ENCODE measurements at places on chromosomes 12 and 14. TPM values are rescaled to one million over a fixed set of nuclear protein-coding genes. Genes with fewer than 3 reads are reported as not detected.

The FOXA1 gene
- 3.1 TPM for total RNA-seq

The CLEC7A gene
- 0.87 TPM for total RNA-seq

The TAS2R14 gene
- 3.3 TPM for total RNA-seq

The P3H3 gene
- total RNA-seq = 29.5 TPM

The CCDC197 gene
- total RNA-seq = not detected

The TMEM116 gene
- 23.4 TPM for total RNA-seq

The KCNC2 gene
- not detected for total RNA-seq

The WDR89 gene
- 10.9 TPM for total RNA-seq

The SLC35F4 gene
- not detected for total RNA-seq

The SLC2A13 gene
- total RNA-seq = 3.8 TPM

The KLRB1 gene
- not detected for total RNA-seq

The FAIM2 gene
- total RNA-seq = not detected

The HOTAIR gene
- 1.6 TPM for total RNA-seq

The CLEC4D gene
- total RNA-seq = not detected

DNA sequence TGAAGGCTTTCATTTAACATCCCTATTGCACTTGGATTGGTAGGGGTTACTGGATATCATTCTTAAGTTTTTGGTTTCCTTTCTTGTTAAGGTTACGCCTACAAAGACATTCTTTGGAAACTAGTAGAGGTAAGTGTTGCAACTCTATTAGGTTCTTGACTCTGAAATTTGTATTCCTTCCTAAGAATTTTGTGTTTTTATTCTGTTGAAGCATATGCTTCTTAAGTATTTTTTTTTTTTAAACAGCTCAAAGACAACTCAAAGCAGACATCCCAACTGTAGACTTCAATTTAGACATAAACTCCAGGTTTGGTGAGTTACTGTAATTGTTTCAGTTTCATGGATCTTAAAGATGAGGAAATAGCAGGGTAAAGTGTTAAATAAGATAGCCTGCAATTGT, 1.1 kb upstream of the RBMS2 start:
- no peak for DNase-seq

DNA sequence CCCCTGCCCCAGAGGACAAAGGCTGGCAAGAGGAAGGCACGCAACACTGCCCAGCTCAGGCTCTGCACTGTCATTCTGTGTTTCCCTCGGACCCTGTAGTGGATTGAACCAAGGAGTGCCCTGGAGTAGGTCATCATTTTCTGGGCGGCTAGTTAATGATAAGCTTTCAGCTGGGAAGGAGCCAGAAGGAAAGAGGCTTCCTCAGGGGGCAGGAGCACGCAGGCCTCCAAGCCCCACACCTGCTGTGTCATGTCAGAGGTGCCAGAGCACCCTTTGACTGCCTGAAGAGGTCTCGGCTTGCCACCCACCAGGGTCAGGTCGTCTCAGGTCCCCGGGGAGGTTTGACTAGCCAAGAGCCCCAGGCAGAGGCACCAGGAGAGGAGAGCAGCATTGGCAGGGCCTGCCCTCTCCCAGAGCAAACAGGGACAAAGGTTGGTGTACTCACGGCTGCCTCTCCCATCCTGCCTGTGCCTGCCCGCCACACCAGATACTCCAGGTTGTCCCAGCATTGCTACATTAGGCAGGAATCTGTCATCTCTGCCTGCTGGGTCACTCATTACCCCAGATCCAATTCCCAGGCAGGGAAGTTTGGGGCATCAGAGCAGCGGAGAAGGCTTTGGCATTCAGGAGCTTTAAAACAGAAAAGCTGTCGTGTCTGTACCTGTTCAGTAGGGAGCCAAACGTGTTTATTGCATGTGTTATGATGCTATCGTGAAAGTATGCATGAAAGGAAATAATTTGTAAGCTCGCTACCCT, 33.5 kb upstream of the ATP2A2 start:
- no peak for DNase-seq

- DNase-seq = no peak
Measured at GRCh38 chr12:119399301-119399700, 64.8 kb downstream of the CCDC60 start.

GRCh38 chr12:8823565-8824300, 1.3 kb downstream of the A2ML1 start:
- DNase-seq = no peak

- peak; percentile 36 for DNase-seq
Measured at GRCh38 chr12:95169368-95169767, 47.9 kb downstream of the FGD6 start.

DNA sequence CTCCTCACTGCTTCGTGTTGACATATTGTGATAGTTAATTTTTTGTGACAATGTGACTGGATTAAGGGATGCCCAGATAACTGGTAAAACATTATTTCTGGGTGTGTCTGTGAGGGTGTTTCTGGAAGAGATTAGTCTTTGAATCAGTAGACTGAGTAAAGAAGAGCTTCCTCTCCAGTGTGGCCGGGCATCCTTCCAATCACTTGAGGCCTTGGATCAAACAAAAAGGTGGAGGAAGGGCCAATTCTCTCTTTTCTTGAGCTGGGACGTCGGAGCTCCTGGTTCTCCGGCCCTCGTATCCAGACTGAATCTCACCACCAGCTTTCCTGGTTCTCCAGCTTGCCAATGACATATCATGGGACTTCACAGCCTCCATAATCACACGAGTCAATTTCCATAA, 240.4 kb downstream of the CHST11 start:
- no peak for DNase-seq

DNA sequence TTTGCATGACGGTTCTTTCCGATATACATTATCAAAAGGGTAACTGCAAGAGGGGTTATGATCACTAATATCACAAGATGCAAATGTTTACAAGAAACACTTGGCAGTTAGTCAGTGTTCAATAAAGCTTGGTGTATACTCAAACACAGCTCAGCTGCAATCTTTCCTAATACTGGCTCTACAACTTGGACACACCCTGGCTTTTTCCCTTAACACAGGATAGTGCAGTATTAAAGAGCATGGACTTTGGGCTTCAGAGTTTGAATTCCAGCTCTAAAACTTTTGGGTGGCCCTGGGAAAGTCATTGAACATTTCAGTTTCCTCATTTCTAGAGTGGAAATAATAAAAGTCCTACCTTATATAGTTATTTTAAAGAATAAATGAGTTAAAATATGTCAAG, 107.0 kb downstream of the HECTD4 start:
- no peak for DNase-seq

- DNase-seq = no peak
Measured at GRCh38 chr14:101788016-101788635, 26.6 kb downstream of the PPP2R5C start.

DNA sequence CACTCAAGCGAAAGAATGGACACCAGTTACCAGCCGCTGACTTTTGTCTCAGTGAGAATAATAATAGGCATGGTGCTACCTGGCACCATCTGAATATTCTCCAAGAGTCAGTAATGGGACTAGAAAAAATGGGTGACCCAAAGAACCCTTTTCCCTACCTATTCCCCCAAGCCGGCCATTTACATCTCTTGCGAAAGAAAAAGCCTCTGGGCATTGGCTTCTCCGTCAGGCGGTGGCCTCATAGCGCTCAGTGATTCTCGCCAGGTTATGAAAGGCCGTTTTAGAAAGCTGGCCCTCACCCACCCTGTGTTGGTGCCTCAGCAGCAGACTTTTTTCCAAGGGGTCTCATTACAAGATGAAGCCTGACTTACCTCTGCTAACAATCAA, 523 bp upstream of the SLC6A15 start:
- DNase-seq = peak; percentile 16

GRCh38 chr12:129984106-129984505, 80.3 kb upstream of the TMEM132D start:
- DNase-seq = no peak

DNA sequence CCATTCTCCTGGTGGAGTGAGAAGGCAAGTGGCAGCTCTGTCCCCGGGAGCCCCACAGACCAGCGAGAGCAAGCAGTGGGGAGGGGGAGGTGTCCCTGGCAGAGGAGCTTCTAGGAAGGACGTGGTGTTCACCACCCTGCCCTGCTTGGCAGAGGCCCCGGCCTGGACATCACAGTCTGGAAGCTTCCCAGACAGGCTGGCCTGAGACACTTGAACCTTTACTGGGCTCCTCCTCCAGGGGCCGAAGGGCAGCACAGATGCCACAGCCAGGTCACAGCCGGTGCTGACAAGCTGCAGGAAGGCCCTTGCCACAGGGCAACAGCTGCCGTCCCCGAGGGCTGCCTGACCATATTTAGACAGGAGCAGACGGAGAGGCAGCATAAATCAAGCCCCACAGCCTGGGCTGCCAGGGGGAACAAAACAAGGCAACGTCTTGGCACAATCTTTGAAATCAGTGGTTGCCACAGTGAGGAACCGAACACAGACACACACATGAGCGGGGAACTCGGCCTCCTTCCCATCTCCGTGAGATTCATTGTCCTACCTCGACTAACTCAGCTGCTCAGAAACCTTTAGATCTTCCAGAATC, 28.5 kb downstream of the PRIMA1 start:
- no peak for DNase-seq

DNA sequence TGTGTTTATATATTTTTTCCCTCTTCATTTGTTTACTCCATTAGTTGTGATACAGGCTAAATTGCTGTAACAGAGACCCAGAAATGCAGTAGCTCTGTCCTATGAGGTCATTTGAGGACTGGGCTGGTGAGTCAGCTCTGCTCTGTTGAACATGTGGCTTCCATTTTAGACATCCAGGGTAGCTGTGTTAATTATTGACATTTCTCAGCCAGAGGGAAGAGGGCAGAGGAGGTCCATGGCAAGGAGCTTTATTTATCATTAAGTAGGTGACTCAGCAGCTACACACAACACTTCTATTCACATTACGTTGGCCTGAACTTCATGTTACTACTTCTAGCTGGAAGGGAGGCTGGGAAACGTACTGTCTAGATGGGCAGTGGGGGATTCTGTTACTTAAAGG, 85.4 kb downstream of the PTCSC3 start:
- DNase-seq = peak; percentile 98

GRCh38 chr14:102878174-102878969, 44.1 kb upstream of the AMN start:
- DNase-seq = no peak

DNA sequence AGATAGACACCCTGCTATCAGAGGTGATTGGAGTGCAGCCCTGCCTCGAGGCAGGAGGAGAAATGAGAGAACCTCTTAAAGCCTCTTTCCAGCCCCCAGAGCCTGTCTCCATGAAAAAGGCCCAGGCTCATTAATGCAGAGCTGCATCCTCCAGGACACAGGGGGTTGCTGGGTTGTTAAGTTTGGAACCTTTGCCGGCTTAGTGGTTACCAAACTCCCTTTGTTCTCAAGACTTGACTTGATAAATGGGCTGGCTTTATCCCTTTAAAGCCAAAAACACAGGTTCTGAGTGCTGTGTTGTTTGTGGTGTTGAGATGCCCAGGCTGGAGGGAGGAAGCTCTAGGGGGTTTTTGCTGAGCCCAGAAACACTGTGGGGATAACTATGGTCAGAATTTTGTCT, 71.0 kb downstream of the DAD1 start:
- no peak for DNase-seq

GRCh38 chr12:131606218-131606901, 104.5 kb upstream of the SFSWAP start:
- no peak for DNase-seq

GRCh38 chr12:6582959-6583358, 14.9 kb upstream of the NOP2 start:
- DNase-seq = no peak

DNA sequence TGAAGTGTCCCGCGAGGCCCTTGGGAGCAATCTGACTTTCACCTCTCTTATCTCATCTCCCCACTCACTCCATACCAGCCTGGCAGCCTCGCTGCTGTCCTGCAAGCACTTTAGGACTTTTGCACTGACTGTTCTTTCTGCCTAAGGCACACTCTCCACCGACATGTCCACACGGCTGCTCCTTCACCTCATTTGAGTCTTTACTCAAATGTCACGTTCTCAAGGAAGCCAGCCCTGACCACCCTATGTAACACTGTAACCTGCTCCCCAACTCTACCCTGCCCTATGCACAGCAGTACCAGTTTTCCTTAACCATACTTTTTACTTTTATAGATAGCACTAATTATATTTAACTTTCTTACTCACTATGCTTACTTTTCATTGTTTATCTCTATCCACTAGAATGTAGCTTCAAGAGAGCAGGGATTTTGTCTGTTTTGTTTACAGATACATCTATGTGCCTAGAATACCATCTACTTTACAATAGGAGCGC, 32.0 kb downstream of the PRKD1 start:
- DNase-seq = peak; percentile 9

DNA sequence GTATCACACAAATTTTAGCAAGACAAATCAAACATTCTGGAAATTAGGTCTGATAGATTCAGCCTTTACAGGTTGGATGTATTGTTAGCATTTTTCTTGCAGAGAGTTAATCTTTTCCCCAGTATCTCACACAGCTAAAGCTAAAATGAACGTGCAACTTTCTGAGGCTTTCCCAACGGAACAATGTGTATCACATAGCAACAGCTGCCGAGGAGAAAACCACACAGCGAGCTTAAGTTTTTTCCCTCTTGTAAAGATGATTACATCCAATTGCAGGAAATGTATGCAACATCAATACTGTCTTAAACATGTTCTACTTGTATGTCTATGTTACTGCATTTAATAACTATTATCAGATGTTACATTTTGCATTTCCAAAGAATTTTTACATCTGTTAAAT, 182.2 kb downstream of the CCDC59 start:
- DNase-seq = peak; percentile 20

DNA sequence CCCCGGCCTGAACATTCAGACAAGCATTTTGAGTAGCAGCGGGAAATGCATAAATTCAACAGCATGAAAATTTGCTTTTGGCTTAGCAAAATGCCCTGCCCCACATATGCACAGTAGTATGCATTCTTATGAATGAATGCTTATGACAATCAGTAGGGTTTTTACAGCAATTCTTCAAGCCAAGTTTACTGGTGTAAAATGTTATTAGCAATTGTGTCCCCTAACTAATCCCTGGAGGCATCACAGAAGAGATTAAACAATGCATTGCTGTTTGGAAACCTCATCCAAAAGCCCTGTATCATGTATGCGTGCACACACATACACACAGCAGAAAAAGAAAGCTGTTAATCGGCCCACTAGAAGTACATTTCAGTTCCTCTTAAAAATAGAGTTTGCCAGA, 406.5 kb downstream of the LRIG3 start:
- DNase-seq = no peak

DNA sequence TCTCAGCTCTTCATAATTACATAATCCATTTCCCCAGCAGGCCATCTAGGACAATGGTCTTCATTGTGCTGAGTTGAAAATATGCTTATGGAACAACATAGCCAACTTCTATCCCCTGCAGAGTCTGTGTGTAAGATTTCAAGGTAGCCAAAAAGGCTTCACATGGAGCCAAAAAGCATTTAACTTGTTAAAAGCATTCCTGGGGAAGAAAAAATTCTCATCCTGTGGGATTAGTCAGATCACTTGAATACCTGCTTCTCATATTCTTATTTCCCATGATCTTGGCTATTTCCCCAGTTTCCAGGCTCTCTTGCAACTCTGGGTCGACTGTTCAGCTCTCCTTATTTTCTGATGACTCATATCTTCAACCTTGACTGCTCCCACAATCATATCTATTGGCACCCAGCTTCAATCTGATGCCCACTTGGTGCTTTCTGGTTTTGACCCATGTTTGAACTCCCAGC, 178.9 kb downstream of the KLHL28 start:
- DNase-seq = peak; percentile 59
